ENCODE measurements at places on chromosomes 12 and 14. TPM values are rescaled to one million over a fixed set of nuclear protein-coding genes. Genes with fewer than 3 reads are reported as not detected.

- no peaks in the 10 kb centered on the region for H3K27me3 ChIP-seq
- H3K27ac ChIP-seq = peak overlapping the region; percentile 26
- peak overlapping the region; percentile 92 for H3K4me3 ChIP-seq
- no peaks in the 10 kb centered on the region for H3K36me3 ChIP-seq
- DNase-seq = peak; percentile 15
Observed at GRCh38 chr12:22333713-22334409, 646 bp downstream of the ST8SIA1 start.

- no peaks in the 10 kb centered on the region for H3K27me3 ChIP-seq
- H3K4me3 ChIP-seq = no peak overlapping the region
- H3K36me3 ChIP-seq = no peaks in the 10 kb centered on the region
- DNase-seq = no peak
- H3K27ac ChIP-seq = no peak overlapping the region
Observed at GRCh38 chr12:75685617-75686225, 174.3 kb upstream of the KRR1 start.

DNA sequence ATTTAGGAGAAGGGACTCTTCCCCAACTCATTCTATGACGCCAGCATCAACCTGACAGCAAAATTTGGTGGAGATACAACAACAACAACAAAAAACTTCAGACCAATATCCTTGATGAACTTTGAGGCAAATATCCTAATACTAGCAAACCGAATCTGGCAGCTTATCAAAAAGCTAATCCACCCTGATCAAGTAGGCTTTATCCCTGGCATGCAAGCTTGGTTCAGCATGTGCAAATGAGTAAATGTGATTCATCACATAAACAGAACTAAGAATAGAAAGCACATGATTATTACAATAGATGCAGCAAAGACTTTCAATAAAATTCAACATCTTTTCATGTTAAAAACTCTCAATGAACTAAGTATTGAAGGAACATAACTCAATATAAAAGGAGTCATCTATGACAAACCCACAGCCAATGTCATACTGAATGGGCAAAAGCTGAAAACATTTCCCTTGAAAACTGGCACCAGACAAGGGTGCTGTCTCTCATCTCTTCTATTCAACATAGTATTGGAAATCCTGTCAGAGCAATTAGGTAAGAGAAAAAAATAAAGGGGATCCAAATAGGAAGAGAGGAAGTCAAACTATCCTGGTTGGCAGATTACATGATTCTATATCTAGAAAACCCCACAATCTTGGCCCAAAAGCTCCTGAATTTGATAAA lies 233.3 kb downstream of the CCDC59 start:
- no peak overlapping the region for H3K27ac ChIP-seq
- DNase-seq = no peak
- H3K27me3 ChIP-seq = no peaks in the 10 kb centered on the region
- no peaks in the 10 kb centered on the region for H3K4me1 ChIP-seq
- H3K4me3 ChIP-seq = no peak overlapping the region

CFAP54 gene
- total RNA-seq = 0.27 TPM

GRCh38 chr12:130081117-130081805 lies 81.0 kb upstream of the FZD10 start:
- H3K36me3 ChIP-seq = no peaks in the 10 kb centered on the region
- DNase-seq = no peak
- H3K27me3 ChIP-seq = no peaks in the 10 kb centered on the region
- H3K4me1 ChIP-seq = no peaks in the 10 kb centered on the region
- no peak overlapping the region for H3K4me3 ChIP-seq

AMDHD1 gene
- total RNA-seq = 0.67 TPM

DUSP6 gene
- total RNA-seq = 19.0 TPM

SLC8B1 gene
- 77.8 TPM for total RNA-seq

TSPAN8 gene
- not detected for total RNA-seq

DNA sequence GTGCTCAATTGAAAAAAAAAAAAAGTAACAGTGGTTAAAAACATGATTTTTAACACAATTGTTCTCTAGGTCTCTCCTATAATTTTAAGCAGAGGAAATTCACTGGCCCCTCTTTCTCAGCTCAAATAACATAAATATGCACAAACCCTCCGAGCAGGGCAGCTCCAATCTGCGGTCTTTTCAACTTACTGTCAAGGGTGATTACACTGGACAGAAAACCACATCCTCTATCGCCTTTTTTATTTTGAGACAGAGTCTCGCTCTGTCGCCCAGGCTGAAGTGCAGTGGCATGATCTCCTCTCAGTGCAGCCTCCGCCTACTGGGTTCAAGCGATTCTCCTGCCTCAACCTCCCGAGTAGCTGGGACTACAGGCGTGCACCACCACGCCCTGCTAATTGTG lies 16.5 kb upstream of the GABARAPL1 start:
- H3K27me3 ChIP-seq = no peaks in the 10 kb centered on the region
- DNase-seq = no peak
- H3K4me3 ChIP-seq = no peak overlapping the region
- no peaks in the 10 kb centered on the region for H3K4me1 ChIP-seq
- no peaks in the 10 kb centered on the region for H3K36me3 ChIP-seq

GRCh38 chr14:99257122-99257672 lies 14.8 kb downstream of the BCL11B start:
- peak; percentile 2 for DNase-seq
- peak overlapping the region; percentile 99 for H3K27ac ChIP-seq

- no peak for DNase-seq
- H3K27ac ChIP-seq = no peak overlapping the region
- no peaks in the 10 kb centered on the region for H3K27me3 ChIP-seq
Observed at GRCh38 chr12:73665193-73665592, 872.4 kb upstream of the ATXN7L3B start.

ZFHX2 gene
- 0.42 TPM for total RNA-seq

GRCh38 chr12:67911275-67911600 lies 78.0 kb upstream of the IFNG-AS1 start:
- H3K4me3 ChIP-seq = no peak overlapping the region
- peaks cover 2% of the 10 kb centered on the region for H3K27me3 ChIP-seq
- no peak for DNase-seq
- no peaks in the 10 kb centered on the region for H3K4me1 ChIP-seq
- no peaks in the 10 kb centered on the region for H3K36me3 ChIP-seq

DNA sequence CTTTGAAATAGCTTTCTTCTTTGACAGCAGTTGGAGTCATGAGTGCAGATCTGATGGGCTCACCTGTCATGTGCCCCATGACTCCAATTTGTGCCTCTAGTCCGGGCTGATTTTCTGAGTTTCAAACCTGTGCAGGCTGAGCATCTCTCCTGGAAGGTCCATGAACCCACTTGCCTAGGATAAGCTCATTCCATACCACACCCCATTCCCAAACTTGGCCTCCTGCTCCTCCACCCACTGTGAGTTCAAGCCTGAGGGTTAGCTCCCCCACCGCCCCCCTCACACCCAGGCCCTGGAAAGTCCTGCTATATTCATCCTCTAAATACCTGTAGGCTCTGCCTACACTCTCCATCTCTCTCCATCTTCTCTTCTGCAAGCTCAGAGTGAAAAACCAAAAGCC lies 126.8 kb upstream of the VRK1 start:
- no peaks in the 10 kb centered on the region for H3K36me3 ChIP-seq
- H3K4me3 ChIP-seq = no peak overlapping the region
- DNase-seq = no peak

- no peaks in the 10 kb centered on the region for H3K4me1 ChIP-seq
- H3K4me3 ChIP-seq = no peak overlapping the region
- H3K36me3 ChIP-seq = no peaks in the 10 kb centered on the region
- H3K27ac ChIP-seq = no peak overlapping the region
- DNase-seq = no peak
Observed at GRCh38 chr12:130661059-130661458, 55.0 kb downstream of the RIMBP2 start.

Data from CD4-positive, CD25-positive, alpha-beta regulatory T cell (primary cell).